ENCODE measurements at places on chromosomes 3 and 15. TPM values are rescaled to one million over a fixed set of nuclear protein-coding genes. Genes with fewer than 3 reads are reported as not detected.
A peak's percentile ranks its signal among the peaks of the same experiment; 100 is the strongest.

DNA sequence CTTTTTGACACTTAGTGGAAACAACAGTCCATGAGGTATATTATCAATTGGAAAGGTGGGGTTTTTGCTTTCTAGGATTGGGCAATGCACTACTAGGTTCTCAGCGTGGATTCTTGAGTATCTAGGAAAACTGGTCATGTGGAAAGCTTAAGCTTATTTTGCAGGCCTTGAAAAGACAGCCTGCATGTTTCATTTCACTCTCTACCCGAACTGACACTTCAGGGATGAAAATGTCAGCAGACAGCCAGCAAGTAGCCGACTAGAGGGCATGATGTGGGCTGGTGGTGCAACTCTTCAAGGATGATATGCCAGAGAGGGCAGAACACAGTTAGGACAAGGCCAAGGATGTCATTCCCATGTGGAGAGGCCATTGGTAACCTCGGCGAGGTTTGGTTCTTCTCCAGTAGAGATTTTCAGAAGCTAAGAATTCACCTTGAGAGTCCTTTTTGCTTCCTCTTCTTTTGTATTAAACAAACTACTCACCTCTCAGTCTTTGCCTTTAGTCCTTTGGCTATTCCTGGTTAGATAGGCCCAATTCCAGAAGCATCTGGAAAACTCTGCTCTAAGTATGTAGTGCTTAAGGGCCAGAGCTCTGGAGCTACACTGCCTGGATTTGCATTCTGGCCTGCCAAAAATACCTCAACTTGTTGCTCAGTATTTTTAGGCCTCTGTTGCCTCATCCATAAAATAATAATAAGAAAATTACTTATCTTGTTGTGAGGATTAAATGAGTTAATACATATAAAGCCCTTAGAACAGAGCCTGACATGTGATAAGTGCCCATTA lies 17.9 kb downstream of the LPP start:
- no peak for DNase-seq

DNA sequence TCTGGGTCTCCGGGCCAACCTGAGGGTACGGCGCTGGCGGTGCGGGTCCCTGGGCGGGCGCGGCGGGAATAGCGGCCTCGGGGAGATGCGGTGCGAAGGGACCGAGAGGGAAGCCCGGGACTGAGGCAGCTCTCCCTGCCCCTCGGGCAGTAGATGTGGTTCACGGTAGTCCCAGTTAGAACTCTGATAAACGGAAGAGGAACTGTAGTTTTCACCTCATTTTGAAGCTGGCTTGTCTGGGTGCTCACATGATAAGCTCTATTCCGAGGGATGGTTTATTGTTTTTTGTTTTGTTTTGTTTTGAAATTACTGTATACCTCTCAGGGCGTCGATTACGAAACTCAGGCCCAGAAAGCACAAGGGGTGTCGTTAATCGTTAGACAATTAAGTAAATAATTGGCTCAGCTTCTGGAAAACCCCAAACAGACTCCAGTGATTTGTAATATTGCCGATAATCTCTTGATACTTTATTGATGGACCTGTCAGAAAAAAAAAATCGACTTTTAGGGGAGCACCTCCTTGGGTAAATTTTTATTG lies 413 bp downstream of the NUSAP1 start:
- peak; percentile 88 for DNase-seq

- DNase-seq: no peak
These were observed 317.3 kb upstream of the ARPP21 start for GRCh38 chr3:35322070-35322469.

GRCh38 chr3:55875113-55875512 lies 388.0 kb upstream of the WNT5A start:
- DNase-seq: no peak

- no peak for DNase-seq
These were observed 176.6 kb downstream of the PLCH1 start for GRCh38 chr3:155568295-155568694.

- DNase-seq: no peak
These were observed 100.8 kb downstream of the SLCO3A1 start for GRCh38 chr15:91954292-91954691.

- no peak for DNase-seq
These were observed 182.7 kb upstream of the GADL1 start for GRCh38 chr3:31077021-31077601.

GRCh38 chr3:19202303-19202702 lies 54.0 kb downstream of the KCNH8 start:
- DNase-seq: no peak

GRCh38 chr3:48194446-48195071 lies 6.3 kb upstream of the CDC25A start:
- DNase-seq: no peak

GRCh38 chr3:101229681-101230080 lies 90.7 kb downstream of the IMPG2 start:
- DNase-seq: no peak

Gene CHCHD6
- 13.1 TPM for polyA plus RNA-seq

Gene GABRR3
- polyA plus RNA-seq: 0.03 TPM

Gene GOLGA6L2
- polyA plus RNA-seq: not detected

Gene CYFIP1
- polyA plus RNA-seq: 30.3 TPM

Gene LZTFL1
- polyA plus RNA-seq: 7.9 TPM

All from spleen (tissue), 13 donors.